NCI-H774 (cell line): ENCODE measurements at places on chromosomes 3 and 15.

- DNase-seq: no peak
Observed at GRCh38 chr3:187181454-187182170, 15.7 kb upstream of the RTP1 start.

- DNase-seq: no peak
Observed at GRCh38 chr3:186406669-186407635, 44.9 kb upstream of the DGKG start.

GRCh38 chr3:16937326-16937845 lies 52.6 kb downstream of the PLCL2 start:
- DNase-seq: no peak

DNA sequence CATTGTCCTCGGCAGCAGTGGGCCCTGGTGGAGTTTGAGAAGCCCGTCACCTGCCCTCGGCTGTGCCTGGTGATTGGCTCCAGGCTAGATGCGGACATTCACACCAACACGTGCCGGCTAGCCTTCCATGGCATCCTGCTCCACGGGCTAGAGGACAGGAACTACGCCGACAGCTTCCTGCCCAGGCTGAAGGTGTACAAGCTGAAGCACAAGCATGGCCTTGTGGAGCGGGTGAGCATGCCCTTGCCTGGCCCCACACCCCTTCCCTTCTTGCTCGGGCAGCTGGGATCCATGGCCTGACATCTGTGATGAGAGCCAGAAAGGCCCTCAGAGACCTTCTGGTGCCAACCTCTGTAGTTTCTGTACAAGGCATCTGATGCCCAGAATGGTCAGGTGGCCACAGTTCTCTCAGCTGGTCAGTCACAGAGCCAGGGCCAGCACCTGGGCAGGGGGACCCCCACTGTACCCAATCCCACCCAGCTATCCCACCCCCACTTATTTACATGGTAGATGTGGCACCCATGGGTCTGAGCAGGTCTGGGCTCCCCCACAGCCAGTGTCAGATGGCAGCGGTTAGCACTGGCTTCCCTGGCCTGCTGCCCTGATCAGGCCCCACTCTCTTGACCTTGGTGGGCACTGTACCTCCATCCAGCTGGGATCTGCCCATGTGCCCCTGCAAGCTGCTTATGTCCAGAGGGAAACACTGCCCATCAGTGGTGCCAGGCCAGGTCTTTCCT lies 124.9 kb downstream of the DNAJB8 start:
- DNase-seq: no peak

GRCh38 chr3:181568248-181568647 lies 143.5 kb upstream of the SOX2 start:
- no peak for DNase-seq

- DNase-seq: no peak
Observed at GRCh38 chr3:31476209-31476608, 56.5 kb upstream of the STT3B start.

DNA sequence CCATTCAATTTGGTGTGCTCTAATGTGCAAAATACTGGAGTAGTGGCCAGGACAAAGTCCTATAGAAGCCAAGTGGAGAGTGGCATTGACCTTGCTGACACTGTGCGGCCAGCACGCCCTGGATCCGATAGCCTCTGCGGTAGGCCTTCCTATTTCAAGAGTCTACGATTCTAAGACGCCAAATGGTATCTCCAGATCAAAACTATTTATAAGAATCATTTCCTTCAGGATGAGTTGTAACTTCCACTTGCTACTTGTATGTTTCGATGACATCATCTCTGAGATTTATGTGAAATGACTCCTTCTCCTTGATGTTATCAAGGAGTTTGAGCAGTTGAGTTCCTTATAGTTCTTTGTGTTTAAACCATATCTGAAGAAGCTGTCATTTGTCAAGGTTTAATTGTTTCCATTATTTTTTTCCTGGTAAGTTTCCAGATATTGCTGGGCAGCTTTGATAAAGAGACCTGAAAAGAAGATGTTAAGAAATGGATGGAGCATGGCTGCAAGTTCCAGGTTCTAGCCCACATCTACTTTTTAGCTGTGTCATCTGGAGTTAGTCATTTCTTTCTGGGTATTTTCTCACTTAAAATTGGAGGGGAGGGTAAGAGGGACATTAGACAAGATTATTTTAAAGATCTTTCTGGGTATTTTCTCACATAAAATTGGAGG lies 71.8 kb downstream of the TMEM44 start:
- DNase-seq: no peak

- no peak for DNase-seq
Observed at GRCh38 chr3:24136624-24137310, 191.7 kb downstream of the NR1D2 start.

DNA sequence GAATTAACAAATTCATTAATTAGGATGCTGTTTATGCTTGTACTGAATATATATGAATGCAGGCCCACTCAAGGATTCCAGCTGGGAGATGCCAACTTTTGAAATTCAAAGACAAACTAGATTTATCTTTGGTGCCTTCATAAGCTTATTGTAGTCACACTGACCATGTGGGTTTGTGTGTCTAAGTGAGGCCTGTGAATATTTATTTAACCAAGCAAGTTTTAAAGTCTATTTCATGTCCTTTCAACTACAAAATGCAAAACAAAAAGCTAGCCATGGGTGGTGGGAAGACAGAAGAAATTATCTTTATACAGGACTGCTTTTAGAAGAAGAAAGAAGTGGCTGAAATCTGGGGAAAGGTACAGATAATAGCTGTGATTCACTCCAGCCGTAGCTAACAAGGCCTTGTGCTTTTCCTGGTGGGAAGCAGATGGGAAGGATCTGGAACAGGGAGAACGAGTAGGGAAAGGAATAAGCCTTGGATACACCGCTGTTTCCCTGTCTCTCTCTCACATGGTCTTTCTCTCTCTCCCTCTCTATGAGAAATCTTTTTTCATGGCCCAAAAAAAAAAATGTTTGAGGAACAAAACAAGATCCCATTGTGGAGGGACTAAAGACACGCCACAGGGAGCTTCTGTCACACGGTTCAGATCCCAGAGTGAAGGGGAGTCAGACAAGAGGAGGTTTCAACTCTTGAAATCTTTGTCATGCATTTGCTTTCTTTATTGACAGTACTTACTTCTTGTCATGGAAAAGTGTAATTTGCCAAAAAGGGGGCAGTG lies 225.5 kb downstream of the RORA start:
- no peak for DNase-seq

DNA sequence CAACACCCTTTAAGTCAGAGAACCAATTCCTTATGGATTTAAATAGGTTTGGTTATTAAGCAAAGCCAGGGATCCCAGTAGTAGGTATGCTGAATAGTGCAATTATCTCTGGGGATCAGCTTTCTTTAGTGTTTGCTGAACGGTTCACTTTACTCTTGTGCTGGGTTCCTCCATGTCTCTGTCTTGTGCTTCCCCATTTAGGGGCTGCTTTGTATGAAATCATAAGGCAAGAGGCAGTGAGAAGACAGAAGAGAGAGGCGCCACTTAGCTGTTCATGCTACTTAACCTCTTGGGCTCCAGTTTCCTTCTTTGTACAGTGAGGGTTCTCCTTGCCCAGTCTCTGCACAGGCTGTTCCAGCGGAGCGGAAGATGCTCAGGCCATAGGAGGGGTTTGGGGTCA lies 3.5 kb downstream of the ST6GAL1 start:
- no peak for DNase-seq

DNA sequence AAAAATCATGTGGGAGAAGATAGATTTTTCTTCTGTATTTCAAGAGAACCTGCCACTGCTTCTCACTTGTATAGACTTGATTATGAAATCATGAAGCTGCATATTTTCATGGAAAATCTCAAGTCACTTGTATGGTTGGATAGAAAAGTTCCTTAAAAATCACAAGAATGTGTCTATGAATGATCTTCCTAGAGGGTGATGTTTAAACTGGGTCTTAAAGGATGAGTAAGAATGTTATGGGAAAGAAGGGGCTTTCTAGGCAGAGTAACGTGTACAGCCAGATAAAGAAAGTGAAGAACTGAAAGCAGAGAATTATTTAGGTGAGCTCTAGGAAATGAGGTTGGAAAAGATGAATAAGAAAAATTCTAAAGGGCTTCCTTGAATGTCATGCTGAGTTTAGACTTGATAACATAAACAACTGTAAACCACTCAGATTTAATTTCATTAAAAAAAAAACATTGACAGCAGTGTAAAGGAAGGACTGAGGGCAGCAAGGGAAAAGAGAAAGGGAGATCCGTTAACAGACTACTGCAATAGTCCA lies 5.0 kb downstream of the CD47 start:
- DNase-seq: no peak

DNA sequence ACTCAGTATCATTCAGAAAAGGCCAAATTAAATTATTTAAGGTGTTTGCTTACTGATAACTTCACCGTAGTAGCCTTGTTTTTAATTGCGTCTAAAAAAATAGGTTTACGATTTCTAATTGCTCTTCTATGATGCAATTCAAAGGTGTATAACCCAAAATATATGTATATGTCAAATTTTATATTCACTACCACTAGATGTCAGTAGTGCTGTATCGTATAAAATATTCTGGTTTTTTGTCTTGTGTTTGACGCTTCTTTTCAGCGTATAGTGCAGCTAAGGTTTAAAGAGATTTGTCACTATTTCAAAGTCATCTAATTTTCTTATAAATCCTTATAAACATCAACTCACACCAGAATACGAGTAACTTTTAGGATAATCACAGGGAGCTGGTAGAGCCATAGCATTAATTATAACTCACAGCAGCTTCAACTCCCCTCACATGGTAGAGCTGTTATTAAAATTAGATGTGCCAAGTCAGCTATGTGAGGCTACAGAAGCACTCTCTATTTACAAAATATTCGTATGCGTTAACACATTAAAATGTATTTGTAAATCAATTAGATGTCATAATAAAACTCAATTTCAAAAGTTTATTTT lies 3.5 kb downstream of the PFN2 start:
- DNase-seq: peak; percentile 71

DNA sequence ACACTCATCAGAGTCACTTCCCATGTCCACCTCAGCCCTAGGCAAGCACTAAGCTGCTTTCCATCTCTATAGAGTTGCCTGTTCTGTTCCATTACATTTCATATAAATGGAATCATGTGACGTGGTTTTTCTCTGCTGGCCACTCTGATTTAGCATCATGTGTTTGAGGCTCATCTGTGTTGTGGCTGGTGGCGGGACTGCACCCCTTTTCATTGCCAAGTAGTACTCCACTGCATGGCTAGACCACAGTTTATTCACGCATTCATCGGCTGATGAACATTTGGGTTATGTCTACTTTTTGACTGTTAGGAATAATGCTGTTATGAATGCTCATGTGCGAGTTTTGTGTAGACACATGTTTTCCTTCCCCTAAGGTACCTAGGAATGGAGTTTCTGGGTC lies 114.9 kb downstream of the TMEM266 start:
- no peak for DNase-seq

- no peak for DNase-seq
Observed at GRCh38 chr3:142151240-142151639, 1.9 kb upstream of the TFDP2 start.

- no peak for DNase-seq
Observed at GRCh38 chr3:15287565-15288330, 44.6 kb downstream of the SH3BP5 start.

GRCh38 chr3:80192936-80193335 lies 425.1 kb upstream of the ROBO1 start:
- no peak for DNase-seq

- no peak for DNase-seq
Observed at GRCh38 chr15:56653107-56653506, 80.2 kb downstream of the ZNF280D start.

- DNase-seq: no peak
Observed at GRCh38 chr15:34182942-34183341, 27.0 kb downstream of the KATNBL1 start.

DNA sequence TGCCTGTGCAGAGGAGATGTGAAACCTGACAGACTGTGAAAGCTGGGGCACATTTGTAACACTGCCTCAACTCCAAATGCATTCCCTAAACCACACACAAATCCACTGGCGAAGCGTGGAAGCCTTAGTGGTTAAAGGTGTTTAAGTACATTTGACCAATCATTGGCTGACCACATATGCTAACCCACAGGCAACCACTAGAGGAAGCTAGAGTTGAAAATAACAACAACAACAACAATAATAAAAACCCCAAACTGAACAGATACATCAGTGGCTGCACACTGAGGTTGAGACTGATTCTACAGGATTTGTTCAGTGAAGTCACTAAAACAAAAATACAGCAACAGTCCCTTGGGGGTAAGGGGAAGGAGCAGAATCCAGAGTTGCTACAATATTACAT lies 129.7 kb downstream of the TJP1 start:
- DNase-seq: no peak

GRCh38 chr3:73503781-73504180 lies 121.0 kb downstream of the PDZRN3 start:
- no peak for DNase-seq

DNA sequence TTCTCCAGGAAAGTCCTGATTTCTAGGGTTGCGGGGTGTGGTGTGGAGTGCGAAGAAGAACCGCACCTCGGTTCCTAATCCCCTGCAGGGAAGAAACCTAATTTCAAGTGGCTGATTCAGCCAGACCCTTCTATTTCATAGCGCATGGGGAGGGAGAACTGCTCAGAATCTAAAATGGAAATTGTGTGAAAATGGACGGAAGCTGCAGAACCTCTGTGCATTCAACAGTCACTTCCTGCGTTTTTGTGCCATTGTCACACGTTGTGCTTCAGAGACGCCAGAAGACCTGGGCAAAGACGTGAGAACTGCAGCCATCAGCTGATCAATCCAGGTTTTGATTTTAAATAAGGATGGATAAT lies 1.2 kb downstream of the SIDT1 start:
- no peak for DNase-seq

- peak; percentile 49 for DNase-seq
Observed at GRCh38 chr3:25033407-25034029, 394.5 kb upstream of the RARB start.

- DNase-seq: no peak
Observed at GRCh38 chr3:166445865-166446264, 608.6 kb upstream of the BCHE start.

DNA sequence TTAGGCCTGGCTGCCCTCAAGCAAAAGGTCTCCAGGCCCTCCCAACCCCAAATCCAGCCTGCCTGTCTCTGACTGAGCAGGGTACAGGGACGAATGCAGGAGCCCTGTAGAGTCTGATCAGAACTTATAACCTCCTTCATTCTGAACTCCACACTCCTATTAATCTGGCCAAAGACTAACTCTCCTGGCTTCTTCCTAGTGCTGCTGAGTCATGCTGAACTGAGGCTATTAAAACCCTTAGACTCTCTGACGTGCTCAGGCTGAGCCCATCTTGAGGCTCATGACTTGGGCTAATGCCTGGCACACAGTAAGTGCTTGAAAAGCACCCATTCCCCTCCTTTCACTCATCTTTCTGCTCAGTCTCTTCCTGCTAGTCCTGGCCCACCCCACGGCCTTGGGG lies 81.9 kb downstream of the NUP210 start:
- no peak for DNase-seq

DNA sequence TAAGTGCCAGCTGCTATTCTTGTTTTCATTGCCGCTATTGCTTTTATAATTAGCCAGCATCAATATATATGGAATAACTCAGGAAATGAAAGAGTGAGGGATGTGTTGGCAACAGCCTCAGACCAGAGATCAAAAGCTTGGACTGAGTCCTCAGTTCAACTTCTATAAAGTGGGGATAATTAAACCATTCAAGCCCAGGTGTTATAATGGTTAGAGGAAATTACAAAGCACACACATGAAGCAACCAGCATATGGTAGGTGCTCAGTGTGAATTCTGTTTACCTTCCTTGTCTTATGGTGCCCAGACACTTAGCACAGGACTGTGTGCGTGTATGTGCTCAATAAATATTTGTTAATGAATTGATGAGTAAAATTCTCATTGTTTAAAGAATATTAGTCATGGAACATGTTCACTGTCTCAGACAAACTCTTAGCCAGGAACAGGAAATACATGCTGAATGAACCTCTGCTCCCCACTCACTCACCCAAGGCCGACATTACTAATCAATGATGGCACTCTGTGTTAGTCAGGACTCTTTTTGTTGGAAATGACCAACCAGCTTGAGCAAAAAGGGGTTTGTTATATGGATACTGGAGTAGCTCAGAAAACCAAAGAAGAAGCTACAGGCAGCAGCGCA lies 16.7 kb upstream of the CCDC174 start:
- peak; percentile 78 for DNase-seq
